ENCODE measurements at places on chromosomes 12 and 14.

GRCh38 chr12:68695454-68695853 is 8.7 kb downstream of the NUP107 start:
- DNase-seq = no peak

GRCh38 chr12:78562368-78563205 is 302.0 kb upstream of the SYT1 start:
- DNase-seq = no peak

GRCh38 chr12:69620077-69620476 is 9.4 kb upstream of the LRRC10 start:
- no peak for DNase-seq

DNA sequence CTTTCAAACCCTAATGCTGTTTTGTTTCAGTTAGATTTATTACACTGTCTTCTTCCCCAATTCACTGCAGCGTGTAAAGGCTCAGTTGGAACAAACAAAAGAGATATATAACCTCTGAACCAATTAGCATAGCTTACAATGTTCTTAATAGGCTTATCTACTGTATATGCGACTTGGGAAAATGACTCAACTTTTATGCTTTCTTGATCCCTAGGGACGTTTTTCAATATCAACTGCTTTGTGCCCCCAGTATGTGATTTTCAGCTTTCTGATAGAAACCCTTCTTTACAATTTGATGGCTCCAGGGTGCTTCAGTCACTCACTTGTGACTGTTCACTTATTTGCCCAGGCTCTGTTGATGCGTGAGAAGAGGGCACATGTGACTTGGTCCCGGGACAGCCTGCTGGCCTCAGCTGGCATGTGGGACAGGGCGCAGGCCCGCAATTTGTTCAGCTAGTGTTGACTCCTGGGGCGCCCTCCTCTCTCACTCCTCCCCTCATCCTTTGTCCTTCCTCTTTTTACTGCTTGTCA is 107.1 kb downstream of the TMTC2 start:
- no peak for DNase-seq

- no peak for DNase-seq
Observed at GRCh38 chr14:75427482-75428229, at the start of gene JDP2. TSS of gene JDP2 (plus strand) at chr14:75428022. CDS start at chr14:75437921, 9,899 bp downstream.

DNA sequence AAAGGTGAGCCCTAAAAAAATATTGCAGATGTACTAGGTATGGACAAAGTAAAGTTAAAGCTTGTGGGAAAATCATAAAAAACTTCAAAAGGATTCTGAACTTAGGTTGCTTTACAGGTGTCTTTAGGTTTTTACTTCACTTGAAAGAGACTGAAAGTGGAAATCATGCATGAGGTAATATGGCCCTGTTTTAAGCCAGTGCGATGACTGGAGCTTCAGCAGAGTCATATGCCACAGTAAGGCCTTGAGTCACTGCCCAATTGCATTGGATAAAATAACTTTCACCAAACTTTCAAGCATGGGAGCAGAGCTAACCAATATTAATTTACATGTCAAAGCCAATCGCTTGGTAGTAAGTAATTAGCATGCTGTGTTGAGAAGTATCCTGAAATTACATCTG is 63.9 kb upstream of the TMEM260 start:
- DNase-seq = no peak

GRCh38 chr14:33999771-34000291 is 49.0 kb upstream of the EGLN3 start:
- DNase-seq = no peak

GRCh38 chr14:21846227-21846885 is 172.7 kb upstream of the OR4E1 start:
- DNase-seq = no peak

- DNase-seq = no peak
Observed at GRCh38 chr14:68292441-68293215, 473.0 kb downstream of the RAD51B start.

- DNase-seq = no peak
Observed at GRCh38 chr14:77203611-77204458, 22.2 kb downstream of the TMEM63C start.

- DNase-seq = no peak
Observed at GRCh38 chr12:87967871-87968270, 61.3 kb downstream of the C12orf50 start.

- no peak for DNase-seq
Observed at GRCh38 chr12:55942055-55942454, 11.1 kb downstream of the DGKA start.

Measured in esophagus squamous epithelium (tissue), 5 donors.